Mucosa of descending colon (tissue), 3 donors: ENCODE measurements at places on chromosomes 12 and 14. TPM values are rescaled to one million over a fixed set of nuclear protein-coding genes. Genes with fewer than 3 reads are reported as not detected.

C12orf42 gene
- 0.34 TPM for total RNA-seq

SERPINA5 gene
- 0.53 TPM for total RNA-seq

- no peak for DNase-seq
These were observed 25.9 kb downstream of the TCHP start for GRCh38 chr12:109926016-109926415.

GRCh38 chr12:7369274-7369729 lies 65.4 kb downstream of the ACSM4 start:
- no peak for DNase-seq

DNA sequence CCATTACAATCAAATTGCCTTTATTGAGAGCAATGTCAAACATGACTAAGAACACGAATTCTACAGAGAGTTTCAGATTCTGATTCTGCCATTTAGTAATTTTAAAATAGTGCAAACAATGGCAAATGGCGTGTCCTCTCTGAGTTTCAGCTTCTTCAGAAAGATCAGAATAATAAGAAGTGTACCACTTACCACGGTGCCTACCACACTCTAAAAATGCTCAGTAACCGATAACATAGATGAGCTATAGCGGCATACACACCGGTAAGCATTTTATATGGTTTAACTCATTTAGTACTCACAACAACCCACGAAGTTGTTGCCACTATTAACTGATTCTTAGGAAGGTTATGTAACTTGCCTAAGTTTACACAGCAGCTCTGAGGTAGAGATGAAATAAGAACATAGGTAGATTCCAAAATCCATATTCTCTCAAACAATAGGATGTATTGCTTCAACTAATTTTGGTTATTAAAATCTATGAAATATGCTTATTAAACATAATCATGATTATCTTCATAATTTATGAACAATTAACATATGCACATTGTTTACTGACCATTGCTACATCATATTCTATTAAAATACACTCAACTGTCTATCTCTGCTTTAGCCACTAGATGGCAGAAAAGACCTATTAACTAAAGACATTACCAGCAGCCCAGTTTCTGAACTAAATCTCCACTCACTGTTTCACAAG lies 38.3 kb downstream of the SLC6A15 start:
- DNase-seq = peak; percentile 19

DNA sequence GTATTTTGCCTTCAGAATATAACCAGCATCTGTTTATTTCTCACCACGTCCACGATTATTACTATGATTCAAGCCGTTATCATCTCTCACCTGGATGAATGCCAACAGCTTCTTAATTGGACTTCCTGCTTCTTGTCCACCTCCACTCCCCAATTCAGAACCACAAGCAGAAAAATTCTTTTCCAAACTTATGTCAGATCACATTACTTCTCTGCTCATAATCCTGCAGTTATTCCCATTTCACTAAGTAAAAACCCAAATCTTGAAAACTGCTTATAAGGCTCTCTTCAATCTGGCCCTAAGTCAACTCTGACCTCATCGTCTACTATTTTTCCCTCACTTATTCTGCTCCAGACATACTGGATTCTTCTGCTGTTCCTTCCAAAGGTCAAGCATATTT lies 2.0 kb downstream of the CRY1 start:
- DNase-seq = no peak

- no peak for DNase-seq
These were observed 104.1 kb downstream of the IGF1 start for GRCh38 chr12:102376181-102376747.

DNA sequence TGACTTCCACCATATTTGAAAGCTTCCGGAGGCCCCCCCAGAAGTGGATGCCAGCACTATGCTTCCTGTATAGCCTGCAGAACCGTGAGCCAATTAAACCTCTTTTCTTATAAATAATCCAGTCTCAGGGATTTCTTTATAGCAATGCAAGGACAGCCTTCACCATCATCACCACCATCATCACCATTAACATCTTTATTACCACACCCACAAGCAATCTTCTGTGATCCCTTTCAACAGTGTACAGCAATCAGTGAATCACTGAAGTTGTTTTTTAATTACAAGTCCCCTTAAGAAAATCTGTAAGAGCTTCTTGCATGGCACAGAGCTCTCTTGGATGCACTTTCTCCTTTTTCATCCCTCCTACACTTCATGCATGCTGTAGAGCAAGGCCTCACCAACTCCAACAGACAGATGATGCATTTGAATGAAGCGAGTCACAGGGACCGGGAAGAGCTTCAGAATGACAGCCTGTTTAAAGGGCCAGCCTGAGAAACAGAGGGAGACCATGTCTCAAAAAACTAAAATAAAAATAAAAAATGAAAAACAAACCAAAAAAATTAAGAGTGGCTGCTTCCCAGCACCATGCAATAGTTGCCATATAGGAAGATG lies 83.6 kb upstream of the VASH1 start:
- no peak for DNase-seq
